Stimulated activated CD8-positive, alpha-beta memory T cell treated with anti-CD3 and anti-CD28 coated beads, Interleukin-12 subunit alpha, Interleukin-12 subunit beta, amount 100 ng/mL, for 4 hours (primary cell): ENCODE measurements at places on chromosomes 4 and X.

- DNase-seq, result no peak
These were observed 87.7 kb upstream of the STS start for GRCh38 chrX:7059859-7060258.

DNA sequence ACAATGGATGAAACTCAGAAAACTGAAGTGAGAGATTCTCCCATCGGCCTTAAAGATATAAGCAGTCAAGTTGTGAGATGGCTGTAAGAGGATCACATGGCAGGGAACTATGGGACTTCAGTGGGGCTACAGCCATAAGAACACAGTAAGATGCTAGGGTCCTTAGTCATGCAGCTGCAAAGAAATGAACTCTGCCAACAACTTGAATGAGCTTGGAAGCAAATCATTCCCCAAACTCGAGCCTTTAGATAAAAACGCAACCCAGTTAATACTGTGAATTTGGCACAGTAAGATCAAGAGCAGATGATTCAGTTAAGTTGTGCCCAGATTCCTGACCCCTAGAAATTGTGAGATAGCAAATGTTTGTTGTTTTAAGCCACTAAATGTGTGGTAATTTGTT lies 117.3 kb downstream of the FAM13A start:
- no peak for DNase-seq

GRCh38 chr4:36709991-36710390 lies 428.6 kb downstream of the DTHD1 start:
- no peak for DNase-seq

GRCh38 chrX:2320580-2321327 lies 180.0 kb downstream of the DHRSX start:
- no peak for DNase-seq

GRCh38 chr4:188346171-188346809 lies 207.0 kb downstream of the TRIML1 start:
- no peak for DNase-seq

GRCh38 chr4:128958194-128958593 lies 135.1 kb downstream of the SCLT1 start:
- no peak for DNase-seq

DNA sequence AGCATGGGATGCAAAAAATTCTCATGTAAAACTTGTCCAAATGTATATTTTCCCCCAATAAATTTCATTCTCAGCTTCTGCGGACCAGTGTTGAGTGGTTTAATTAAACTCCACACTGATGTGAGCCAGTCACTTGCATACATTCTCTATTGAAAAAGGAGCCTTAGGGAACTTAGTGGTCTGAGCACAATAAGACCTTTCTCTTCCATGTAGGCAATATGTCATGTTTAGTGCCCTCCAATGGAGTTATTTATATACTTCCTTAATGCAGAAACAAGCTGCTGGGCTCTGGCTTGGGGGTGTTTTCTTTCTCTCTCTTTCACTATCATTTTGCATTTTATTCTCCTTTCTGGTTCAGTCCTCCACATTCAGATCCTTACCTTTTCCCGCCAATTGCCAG lies 196.9 kb downstream of the ANAPC10 start:
- no peak for DNase-seq

DNA sequence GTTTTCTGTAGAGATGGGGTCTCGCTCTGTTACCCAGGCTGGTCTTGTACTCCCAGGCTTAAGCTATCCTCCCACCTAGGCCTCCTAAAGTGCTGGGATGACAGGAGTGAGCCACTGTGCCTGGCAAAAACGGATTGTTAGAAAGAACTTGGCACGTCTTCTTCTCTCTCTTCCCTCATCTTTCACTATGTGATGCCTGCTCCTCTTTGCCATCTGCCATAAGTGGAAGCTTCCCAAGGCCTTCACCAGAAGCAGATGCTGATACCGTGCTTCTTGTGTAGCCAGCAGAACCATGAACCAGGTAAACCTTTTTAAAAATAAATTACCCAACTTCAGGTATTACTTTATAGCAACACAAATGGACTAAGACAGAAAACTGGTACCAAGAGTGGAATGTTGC lies 36.9 kb upstream of the HUWE1 start:
- DNase-seq, result no peak

DNA sequence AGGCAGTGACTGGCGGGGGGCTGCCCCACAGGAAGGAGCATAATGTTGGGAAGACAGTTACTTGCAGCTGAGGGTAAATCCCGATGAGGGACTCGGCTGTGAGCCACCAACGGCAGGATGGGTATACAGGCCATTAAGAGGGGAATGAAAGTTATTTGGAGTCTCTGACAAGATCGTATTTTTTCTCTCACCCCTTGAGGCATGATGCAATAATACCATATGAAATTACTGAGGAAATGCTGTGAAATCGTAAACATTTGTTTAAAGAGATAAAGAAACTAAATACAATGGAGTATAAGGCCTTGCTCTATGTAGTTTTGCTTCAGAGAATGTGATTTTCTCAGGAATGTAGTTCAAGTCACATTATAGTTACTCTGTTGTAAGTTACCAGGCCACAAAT lies 12.7 kb downstream of the IL1RAPL1 start:
- DNase-seq, result no peak

DNA sequence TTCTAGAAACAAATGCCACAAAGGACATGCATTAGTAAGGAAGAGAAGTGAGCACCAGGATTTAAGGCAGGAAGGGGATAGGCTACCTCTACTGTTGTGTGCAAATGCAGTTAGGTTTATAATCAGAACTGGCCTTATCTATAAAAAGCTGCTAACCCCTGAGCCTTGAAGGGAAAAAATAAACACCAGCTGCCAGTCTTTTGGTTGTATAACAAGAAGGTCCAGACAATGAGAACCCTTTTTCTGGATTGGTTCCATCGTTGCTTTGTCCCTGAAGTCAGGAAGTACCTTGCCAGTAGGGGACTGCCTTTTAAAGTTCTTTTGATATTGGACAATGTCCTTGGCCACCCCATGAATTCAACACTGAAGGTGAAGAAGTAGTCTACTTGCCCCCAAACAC lies 126.7 kb upstream of the OTUD4 start:
- no peak for DNase-seq

GRCh38 chr4:183636923-183637322 lies 22.1 kb downstream of the RWDD4 start:
- DNase-seq, result no peak

GRCh38 chr4:137659431-137659830 lies 127.1 kb upstream of the PCDH18 start:
- no peak for DNase-seq

GRCh38 chr4:82394896-82395295 lies 21.1 kb upstream of the HNRNPD start:
- no peak for DNase-seq

DNA sequence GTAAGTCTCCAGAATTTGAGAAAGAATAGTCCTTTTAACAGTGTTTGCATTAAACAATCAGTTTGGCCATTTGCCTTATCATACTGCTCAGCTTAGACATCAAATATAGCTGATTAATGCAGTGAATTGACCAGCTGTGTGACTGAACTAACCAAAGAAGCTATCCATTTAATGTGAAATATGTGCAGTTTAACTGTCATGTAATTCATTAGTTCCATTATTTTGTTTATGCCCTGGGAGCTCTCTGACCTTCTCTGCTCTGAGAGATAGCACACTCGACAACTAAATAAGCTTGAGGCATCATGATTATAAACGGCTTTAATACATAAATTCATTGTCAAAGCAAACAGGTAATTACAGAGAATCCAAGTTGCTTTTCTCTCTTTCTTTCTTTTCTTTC lies 324.3 kb upstream of the PCDH7 start:
- no peak for DNase-seq

DNA sequence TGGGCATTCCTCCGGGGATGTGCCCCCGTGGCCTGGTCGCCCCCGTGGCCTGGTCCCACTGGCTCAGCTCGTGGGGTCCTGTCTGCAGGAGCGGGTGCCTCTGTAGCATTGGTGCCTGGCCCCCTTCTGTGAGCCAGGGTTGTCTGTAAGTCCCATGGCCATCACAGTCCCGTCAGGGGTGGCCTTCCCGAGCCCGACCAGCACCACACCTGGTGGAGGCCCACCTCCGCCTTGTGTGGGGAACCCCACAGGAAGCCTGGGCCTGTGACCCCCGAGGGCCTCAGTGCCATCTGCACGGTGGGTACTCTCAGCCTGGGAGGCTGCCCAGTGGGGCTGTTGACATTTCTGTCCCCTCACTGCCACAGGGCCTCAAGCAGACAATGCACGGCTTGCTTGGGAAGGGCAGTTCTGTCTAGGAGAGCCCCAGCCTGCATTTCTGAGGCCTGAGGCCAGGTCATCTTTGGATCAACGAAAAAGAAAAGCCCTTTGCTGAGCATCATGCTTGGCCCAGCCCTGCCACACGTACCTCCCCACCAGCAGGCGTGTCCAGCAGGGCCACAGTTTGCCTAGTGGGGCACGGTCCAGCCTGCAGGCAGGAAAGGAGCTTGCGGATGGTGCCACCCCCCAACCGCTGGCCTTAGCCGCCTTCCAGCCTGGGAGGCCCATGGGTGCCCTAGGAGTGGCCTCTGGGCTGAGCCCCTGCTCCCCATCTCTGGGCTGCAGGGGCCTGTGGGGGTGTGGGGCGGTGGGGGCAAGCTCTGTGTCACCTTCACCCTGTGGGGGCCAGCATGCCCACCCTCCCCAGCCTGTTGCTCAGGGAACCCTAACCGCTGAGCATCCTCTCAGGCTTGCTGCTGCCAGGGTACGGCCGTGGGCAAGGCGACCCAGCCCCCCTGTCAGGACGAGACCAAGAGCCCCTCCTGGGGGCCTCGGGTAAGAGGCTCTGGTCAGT lies 23.2 kb downstream of the NKX1-1 start:
- DNase-seq, result no peak

DNA sequence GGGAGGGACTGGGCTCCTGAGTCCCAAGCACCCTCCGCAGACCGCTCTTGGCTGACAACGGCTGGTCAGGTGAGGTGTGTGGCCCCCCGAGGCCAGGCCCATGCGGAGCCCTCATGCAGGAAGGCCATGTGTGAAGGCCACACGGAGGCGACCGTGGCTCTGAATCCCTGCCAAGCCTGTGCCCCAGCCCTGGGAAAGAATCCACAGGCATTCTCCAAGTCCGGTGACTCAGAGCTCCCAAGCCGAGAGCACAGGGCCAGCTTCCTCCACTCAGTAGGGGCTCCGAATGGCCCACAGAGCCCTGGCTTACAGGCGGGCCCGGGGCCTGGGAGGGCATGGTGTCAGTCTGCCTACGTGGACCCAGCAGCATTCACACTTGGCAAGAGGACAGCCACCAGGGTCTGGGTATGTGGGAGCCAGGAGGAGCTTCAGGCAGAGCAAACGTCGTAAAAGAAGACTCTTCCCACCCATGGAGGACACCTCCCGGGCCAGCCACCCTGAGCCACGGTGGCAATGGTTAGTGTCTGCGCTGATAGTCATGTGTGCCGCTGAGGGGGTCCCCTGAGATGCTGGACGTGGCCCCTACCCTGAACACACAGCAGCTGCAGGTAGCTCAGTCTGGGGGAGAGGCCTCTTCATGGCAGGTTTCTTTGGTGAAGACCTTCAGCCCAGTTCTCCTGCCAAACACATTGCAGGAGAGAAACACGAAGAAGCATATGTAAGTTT lies 105.7 kb downstream of the PSAPL1 start:
- DNase-seq, result no peak
